ENCODE measurements at places on chromosomes 7 and 10. TPM values are rescaled to one million over a fixed set of nuclear protein-coding genes. Genes with fewer than 3 reads are reported as not detected.

Gene CFAP58
- 0.46 TPM for total RNA-seq

Gene ACSM6
- total RNA-seq: not detected

Gene FAM237B
- total RNA-seq: not detected

Gene SORCS3
- total RNA-seq: not detected

Gene LRIT1
- not detected for total RNA-seq

Gene PI4K2A
- total RNA-seq: 19.3 TPM

Gene TPST1
- 31.7 TPM for total RNA-seq

Gene CPN1
- not detected for total RNA-seq

Gene OR2A12
- total RNA-seq: not detected

- DNase-seq: peak; percentile 95
Measured at GRCh38 chr7:91264046-91264923, at the start of gene FZD1. TSS of gene FZD1 (plus strand) at chr7:91264433. CDS start at chr7:91264881, 448 bp downstream.

- DNase-seq: no peak
Measured at GRCh38 chr10:115971921-115972320, 301.1 kb downstream of the GFRA1 start.

DNA sequence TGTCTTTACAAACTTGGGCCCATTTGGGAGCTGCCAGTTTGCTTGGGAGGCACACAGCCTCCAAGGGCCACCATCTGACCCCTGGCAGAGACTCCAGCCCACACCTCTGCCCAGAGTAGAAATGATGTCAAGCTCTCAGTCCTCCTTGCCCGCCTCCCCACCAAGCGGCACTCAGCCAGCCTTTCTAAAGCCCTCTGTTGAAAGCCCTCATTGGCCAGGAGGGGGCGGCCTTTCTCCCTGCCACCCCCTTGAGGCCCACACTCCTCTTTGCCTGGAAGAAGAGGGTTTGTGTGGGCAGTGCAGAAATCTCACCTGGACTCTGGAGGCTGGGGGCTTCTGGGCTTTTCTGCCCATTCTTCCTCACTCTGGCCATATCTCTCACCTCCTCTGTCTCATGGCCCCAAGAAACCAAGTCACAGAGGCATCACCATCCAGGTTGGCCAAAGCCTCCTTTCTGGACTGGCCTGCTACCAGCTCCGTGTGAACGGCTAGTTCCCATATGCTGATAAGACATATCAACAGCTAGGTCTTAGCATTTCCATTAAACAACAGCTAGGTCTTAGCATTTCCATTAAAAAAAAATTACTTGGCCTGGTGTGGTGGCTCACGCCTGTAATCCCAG is 36.1 kb downstream of the UBTD1 start:
- no peak for DNase-seq

GRCh38 chr10:71292624-71293445 is 26.2 kb upstream of the SLC29A3 start:
- DNase-seq: no peak

- peak; percentile 43 for DNase-seq
Measured at GRCh38 chr7:32501522-32501921, 6.2 kb downstream of the AVL9 start.

DNA sequence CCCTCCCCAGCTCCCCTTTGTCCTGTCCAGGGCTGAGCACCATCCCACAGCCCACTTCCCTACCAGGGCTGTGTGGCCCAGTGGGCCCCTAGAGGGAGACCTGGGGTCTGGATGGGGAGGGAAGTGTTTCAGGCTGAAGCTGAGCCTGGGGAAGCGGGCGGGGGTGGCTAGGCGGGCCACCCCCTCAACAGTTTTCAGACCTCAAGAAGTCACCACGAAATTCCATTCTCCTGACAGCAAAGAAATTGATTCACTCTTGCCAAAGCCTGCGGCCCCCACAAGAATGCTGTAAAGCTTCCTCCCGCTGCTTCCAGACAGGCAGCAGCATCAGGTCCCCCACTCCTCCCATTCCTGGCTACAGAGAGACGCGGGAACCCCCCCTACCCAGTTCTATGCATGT is 2.5 kb upstream of the LFNG start:
- DNase-seq: no peak

- DNase-seq: no peak
Measured at GRCh38 chr7:42262964-42263363, 26.0 kb upstream of the GLI3 start.

GRCh38 chr10:132563485-132564248 is 26.1 kb downstream of the INPP5A start:
- no peak for DNase-seq

DNA sequence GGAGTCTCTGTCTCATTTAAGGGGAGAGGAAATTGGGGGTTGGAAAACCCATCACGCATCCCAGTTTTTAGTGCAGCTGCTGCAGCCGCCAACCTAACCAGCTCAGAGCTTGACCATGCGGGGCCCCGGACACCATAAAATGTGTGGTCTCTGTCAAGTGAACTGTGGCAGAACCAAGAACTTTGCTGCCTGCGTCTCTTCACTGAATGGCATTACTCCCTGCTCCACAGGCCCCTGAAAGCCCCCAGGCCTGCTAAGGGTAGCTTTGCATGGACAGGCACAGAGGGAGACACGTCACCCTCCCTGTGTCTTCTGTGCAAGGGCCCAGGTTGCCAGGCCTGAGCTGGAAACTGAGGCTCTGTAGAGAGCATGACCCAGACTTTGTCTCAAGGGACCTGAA is 144.6 kb upstream of the GPR26 start:
- no peak for DNase-seq

DNA sequence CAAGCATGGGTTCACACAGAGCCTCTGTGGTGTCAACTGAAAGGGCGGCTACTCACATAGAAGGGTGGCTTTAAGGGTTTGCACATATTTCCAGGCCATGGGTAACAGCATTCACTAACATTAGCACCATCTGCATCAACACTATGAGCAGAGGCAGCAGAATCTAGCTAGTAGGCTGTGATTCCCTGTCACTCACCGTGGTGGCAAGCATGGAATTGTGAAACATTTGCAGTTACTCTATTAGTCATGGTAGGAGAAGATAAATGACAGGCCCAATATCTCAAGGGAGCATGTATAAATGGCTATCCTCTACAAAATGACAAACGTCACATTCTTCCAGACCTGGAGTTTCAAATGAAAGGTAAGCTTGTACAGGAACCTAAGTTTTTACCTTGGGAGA is 32.2 kb upstream of the CUBN start:
- DNase-seq: no peak

- no peak for DNase-seq
Measured at GRCh38 chr10:35822316-35822715, 180.2 kb upstream of the FZD8 start.

- DNase-seq: no peak
Measured at GRCh38 chr10:75959209-75959608, 527.8 kb downstream of the LRMDA start.

- no peak for DNase-seq
Measured at GRCh38 chr7:19920166-19920565, 146.7 kb upstream of the TMEM196 start.

- no peak for DNase-seq
Measured at GRCh38 chr10:95254629-95255028, 36.2 kb downstream of the PDLIM1 start.

DNA sequence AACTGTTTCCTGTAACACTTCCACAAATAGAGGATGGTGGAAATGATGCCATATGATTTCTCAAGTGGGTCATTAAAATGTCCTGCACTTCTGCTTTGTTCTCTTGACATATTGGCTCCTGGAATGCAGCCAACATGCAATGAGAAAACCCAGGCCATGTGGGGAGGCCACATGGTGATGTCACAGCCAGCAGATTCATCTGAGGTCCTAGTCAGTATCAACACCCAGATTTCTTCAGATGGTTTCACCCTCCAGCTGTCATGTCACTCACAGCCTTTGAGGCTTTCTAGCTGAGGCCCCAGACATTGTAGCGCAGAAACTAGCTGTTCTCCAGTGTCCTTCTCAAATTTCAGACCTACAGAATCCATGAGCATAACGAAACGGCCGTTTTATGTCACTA is 102.3 kb upstream of the NUPR2 start:
- DNase-seq: no peak

- DNase-seq: no peak
Measured at GRCh38 chr10:61478621-61479312, 25.6 kb upstream of the TMEM26 start.

All from pulmonary artery endothelial cell (primary cell).